ENCODE measurements at places on chromosomes 5 and 9.
A peak's percentile ranks its signal among the peaks of the same experiment; 100 is the strongest.

DNA sequence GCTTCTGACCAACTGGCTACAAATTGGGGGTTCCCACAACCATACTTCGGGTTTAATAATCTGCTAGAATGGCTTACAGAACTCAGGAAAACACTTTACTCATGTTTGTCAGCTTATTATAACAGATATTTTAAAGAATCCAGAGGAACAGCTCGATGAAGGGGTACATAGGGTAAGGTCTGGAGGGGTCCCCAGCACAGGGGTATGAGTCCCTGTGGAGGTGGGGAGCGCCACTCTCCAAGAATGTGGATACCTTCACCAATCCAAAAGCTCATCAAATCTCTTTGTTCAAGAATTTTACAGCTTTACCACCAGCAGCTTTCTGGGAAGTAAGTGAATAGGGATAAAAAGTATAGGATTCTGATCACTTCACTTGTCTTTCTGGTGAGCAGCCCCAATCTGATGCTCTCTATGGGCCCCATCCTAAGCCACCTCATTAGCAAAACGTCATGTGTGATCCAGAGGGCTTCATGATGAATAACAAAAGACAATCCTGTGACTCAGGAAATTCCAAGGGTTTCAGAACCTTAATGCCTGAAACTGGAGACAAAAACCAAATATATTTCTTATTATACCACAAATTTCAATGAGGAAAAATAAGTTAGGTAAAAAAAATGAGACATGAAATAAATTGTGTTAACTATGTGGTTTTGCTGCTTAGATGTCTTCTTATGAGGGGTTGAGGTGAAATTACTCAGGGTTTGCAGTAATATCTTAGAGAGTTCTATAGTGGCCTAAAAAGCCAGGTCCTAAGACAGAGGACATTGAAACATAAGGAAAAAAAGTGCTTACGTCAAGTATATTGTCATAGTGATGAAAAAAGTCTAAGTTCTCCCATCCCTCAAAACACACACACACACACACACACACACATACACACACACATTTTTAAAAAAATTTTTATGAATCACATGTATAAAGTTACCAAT lies 290.5 kb downstream of the ANXA1 start:
- peak; percentile 3 for DNase-seq

DNA sequence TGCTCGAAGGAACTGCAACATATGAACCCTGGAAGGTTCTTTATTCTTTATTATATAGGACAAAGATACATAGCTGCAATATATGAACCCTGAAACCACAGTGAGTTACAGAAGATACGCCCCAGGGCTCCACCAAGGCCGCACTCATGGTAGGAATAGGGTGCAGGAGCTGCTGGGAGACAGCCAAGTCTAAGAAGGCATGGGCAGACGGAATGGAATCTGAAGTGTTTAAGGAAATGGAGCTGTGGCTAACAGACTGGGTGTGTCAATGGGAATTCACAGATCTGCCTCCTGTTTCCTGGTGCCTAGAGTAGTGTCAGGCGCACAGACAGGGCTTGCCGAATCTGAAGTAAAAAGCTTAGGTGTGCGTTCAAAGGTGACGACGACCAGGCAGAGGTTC lies 286.4 kb downstream of the DENND1A start:
- no peak for DNase-seq

GRCh38 chr5:123344816-123345426 lies 78.3 kb downstream of the CEP120 start:
- peak; percentile 15 for DNase-seq

- no peak for DNase-seq
These were observed 239.0 kb downstream of the ISL1 start for GRCh38 chr5:51622161-51622790.

GRCh38 chr9:9750719-9751118 lies 862.1 kb downstream of the PTPRD start:
- no peak for DNase-seq

GRCh38 chr5:2735996-2736395 lies 15.5 kb downstream of the IRX2 start:
- no peak for DNase-seq

GRCh38 chr5:76062502-76063041 lies 20.6 kb upstream of the SV2C start:
- no peak for DNase-seq

- no peak for DNase-seq
These were observed 8.9 kb upstream of the NKX2-5 start for GRCh38 chr5:173243831-173244305.

DNA sequence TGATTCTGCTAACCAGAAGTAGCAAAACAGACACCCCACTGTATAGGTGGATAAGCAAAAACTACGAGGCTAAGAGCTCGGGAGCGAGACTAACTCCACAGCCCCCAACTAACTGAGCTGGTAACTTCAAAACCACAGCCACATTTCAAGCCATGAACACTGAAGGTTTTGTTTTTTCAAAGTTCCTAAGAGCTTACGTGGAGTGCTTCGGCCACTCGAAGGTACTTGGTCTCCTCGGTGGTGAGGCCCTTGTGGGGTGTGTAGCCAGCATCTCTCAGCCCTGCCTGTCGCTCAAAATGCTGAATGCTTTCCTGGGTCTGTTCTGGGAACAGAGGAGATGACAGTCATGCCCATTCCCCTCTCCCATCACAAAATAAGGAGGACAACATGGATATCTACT lies 11.1 kb downstream of the KIAA1191 start:
- no peak for DNase-seq

GRCh38 chr9:123527981-123528380 lies 172.0 kb downstream of the CRB2 start:
- no peak for DNase-seq

GRCh38 chr9:72856972-72857623 lies 95.8 kb downstream of the ALDH1A1 start:
- DNase-seq: peak; percentile 86

- DNase-seq: no peak
These were observed 2.9 kb downstream of the FAM13B start for GRCh38 chr5:138029944-138030343.

DNA sequence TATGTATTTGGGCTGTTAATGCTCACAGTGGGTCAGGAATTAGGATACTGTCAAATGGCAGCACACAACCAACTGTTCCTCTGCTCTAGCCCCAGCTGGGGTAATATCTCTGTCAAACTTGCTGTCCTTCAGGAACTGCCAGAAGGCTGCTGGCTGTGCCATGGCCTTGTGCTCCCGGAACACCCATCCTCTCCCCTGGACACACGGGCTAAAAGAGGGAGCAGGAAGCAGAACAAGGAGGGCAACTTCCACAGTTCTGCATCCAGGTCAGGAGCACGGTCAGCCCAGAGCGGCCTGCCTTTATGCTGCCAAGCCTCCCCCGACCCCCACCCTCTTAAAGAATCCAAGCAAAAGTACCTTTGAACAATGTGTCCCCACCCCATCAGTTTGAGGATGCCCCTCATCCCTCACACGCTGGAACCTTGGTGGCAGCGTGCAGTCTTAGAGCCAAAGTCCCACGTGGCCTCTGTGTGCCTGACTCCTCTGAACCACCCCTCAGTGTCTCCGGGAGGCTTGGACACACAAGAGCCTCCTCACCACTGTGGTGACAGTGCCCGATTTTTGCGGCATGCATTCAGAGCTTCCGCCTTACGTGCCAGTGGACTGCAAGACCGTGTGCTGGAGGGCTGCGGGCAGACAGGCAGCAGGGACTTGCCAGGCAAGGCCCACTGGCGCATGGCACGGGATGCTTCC lies 60.8 kb downstream of the PSMB7 start:
- DNase-seq: no peak

DNA sequence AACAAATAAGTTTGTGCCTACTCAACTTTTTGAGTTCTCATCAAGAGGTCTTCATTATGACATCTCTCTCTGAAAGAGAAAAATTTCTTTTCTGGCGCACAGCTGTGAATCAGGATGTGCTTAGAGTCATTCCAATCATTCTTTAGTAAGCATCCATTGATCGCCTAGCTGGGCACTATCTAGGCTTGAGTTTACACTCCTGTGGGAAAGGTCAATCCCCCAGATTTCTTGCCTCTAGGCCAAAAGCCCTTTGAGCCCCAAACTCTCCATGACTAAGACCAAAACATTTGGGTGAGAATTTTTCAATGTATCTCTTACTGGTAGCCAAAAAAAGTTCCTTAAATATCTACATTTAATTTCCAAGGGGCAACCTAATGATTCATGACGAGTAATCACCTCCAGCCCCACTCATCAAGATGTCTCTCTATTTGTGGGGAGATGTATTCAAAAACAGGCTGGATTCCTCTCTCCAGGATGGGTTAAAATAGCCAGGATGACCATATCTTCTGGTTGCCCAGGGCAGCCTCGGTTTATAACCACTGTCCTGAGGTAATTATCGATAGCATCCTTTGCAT lies 101.7 kb downstream of the GNA14 start:
- peak; percentile 3 for DNase-seq

DNA sequence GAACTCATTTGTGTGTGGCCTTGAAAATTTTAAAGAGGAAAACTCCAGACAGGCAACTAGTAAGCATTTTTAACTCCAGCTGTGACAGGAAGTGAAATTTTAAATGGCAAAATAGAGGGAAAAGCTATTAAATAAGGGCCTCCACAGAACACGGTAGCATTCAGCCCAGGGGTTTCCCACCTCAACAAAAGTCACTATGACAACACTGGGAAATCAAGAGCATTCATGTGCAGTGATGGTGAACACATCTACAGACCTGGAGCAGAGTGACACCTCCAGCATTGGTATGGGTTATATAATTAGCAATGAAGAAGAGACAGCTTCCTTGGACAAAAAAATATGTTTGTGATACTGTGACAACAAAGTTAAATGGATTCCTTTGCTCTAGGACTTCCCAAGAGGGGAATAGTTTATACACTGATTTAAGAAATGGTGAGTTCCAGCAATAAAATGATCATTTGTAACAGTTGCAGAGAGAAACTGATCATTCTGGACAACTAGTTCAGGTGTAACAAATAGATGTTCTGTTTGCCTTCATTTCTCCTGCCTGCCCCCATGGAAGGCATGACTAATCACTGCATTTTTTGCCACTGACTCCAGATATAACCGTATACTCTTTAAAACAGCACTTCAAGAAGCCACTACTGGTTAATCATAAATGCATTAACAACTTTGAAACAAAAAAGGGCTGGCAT lies 93.3 kb upstream of the SLC44A1 start:
- peak; percentile 70 for DNase-seq

DNA sequence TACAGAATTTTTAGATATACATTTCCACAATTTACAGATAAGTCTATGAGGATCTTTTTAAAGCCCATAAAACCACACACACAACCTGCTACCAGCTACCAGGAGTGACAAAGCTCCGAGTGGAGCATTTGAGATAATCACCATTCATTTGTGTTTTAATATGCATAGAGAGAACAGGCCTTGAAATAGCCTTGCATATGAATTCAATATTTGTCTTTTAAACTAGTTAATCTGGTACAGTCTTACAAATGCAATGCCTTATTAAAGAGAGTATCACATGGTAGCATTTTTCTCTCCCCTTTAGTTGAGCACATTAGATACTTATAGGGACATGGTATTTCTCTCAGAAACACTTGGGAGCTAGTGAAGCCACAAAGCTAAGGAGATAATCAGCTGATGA lies 49.1 kb downstream of the SEMA5A start:
- DNase-seq: no peak

- peak; percentile 34 for DNase-seq
These were observed 345.1 kb downstream of the SPATA31D1 start for GRCh38 chr9:82333671-82334070.

DNA sequence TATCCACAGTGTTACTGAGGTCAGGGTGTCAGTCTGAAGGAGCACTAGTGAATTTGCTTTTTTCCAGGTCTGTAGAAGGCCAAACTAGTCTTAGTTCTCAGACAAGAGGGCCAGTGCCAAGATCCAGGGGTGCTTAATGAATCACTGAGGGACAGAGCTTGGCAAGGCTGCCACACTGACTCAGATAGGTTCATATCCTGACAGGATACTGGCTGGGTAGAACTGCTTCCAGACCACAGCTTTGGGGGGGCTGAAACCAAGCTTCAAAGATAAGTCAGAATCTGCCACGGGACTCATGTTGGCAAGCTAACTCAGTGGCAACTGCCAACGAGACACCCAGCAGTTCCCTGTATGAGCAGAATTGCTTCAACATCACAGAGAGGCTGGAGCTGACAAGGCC lies 1125.4 kb downstream of the EFNA5 start:
- DNase-seq: peak; percentile 18

DNA sequence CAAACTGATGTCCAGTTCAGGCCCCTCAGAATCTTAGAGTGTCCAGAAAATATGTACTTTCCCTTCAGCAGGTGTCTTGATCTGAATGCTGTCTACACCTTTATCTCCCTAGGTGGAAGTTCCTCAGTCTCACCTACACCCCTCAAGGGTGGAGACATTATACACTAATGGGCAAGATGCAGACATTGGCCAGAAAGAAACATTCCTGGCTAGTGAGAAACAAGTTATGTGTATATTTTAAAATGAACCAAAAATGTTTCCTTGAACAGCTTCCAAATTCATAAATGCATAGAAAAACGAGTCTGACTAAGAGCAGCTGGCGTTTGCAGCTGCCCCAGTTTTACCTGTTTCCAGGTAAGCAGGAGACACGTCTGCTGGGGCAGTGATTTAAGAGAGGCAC lies 140.5 kb upstream of the IRX4 start:
- no peak for DNase-seq

All from foreskin fibroblast (primary cell).